ENCODE measurements at places on chromosomes 1 and 21.

- peak; percentile 45 for DNase-seq
Measured at GRCh38 chr1:222250376-222250775, 297.5 kb downstream of the HHIPL2 start.

GRCh38 chr21:44408226-44408625 is 47.1 kb upstream of the LRRC3 start:
- DNase-seq, result no peak

GRCh38 chr1:111129376-111129775 is 10.5 kb downstream of the DRAM2 start:
- DNase-seq, result no peak

DNA sequence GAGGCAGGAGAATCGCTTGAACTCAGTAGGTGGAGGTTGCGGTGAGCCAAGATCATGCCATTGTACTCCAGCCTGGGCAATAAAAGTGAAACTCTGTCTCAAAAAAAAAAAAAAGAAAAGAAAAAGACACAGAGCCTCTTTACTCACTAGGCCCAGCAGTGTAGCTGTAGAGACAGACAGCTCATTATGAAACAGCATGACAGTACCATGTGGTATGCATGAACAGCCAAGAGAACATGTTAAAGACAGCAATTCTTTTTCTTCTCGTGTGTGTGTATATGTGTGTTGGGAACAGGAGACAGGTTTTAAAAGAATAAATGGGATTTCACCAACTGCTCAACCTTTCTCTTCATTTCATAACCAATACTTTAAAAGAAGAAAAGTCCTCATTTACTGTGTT is 118.8 kb downstream of the PIK3R3 start:
- DNase-seq, result no peak

DNA sequence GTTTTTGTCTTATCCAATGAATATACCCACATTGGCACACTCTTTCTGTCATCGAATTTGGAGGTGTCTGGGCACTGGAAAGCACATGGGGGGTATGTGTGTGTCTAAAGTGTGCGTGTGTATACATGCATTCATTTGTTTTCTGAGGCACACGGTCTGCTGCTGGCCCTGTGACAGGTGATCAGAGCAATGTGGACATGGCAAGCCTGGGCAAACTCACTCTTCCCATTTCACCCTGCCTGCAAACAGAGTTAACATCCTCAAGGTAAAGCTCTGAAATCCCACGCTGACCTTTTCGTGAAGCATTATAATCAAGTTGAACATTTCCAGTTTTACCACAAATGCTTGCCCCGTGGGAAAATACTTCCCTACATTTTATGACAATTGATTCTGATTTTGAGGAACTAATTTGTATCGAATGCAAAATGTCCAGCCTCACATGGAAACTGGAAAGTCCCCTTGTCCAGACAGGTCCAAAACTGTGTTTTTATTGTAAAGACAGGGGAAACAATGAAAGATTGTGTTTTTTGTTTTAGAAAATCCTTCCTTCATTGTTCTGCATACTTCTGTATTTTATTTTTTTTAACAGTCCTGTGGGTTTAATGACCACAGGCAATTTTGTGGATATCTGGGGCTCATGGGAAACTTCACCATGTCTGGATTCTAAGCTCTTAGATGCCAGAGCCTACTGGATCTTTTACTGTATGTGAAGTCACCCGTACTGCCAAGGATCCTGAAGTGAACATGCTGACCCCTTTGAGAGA is 160.9 kb downstream of the PBX1 start:
- no peak for DNase-seq

DNA sequence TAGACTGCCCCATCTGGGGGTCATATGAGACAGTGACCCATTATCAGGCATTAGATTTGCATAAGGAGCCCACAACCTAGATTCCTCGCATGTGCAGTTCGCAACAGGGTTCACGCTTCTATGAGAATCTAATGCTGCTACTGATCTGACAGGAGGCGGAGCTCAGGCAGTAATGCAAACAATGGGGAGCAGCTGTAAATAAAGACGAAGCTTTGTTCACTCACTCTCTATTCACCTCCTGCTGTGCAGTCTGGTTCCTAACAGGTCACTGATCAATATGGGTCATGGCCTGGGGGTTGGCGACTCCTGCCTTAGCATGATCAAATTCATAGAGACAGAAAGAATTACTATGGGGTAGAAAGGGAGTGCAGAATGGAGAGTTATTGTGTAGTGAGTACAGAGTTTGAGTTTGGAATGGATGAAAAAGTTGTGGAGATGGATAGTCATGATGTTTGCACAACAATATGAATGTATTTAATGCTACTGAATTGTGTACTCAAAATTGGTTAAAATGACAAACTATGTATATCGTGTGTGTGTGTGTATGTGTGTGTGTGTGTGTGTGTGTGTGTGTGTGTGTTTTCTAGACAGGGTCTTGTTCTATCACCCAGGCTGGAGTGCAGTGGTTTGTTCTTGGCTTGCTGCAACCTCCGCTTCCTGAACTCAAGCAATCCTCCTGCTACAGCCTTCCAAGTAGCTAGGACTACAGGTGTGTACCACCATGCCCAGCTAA is 42.2 kb downstream of the BTF3L4 start:
- no peak for DNase-seq

- no peak for DNase-seq
Measured at GRCh38 chr1:25573591-25573930, 30.2 kb downstream of the LDLRAP1 start.

DNA sequence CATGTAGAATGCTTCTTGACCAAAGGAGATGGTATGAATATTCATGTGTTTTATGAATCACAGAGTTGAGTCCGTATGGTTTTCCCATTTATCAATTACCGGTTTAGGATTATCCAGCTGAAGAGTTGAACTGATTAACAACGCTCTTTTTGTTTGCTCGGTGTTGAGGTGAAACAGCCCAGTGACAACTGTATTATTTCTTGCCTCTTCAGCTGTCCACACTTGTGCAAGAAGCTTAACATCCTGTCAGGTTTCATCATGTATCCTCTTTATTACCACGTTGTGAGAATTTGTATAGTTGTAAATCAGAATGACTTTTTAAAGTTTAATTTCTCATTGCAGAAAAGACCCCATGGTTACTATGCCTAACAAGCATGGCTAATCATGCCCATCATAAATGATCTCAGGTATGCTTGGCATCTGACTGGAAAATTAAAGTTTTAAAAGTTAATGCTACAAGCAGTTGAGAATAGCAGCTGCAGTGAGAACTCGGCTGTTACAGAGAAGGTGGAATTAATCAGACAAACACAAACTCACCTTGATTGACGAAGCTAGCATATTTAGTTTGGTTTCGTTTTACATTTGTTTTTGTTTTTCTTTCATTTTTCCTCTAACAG is 563.2 kb upstream of the ADGRL2 start:
- DNase-seq, result no peak

GRCh38 chr21:29056005-29056404 is 17.4 kb downstream of the CCT8 start:
- no peak for DNase-seq

GRCh38 chr1:12539705-12540579 is 78.1 kb downstream of the DHRS3 start:
- DNase-seq, result peak; percentile 94

DNA sequence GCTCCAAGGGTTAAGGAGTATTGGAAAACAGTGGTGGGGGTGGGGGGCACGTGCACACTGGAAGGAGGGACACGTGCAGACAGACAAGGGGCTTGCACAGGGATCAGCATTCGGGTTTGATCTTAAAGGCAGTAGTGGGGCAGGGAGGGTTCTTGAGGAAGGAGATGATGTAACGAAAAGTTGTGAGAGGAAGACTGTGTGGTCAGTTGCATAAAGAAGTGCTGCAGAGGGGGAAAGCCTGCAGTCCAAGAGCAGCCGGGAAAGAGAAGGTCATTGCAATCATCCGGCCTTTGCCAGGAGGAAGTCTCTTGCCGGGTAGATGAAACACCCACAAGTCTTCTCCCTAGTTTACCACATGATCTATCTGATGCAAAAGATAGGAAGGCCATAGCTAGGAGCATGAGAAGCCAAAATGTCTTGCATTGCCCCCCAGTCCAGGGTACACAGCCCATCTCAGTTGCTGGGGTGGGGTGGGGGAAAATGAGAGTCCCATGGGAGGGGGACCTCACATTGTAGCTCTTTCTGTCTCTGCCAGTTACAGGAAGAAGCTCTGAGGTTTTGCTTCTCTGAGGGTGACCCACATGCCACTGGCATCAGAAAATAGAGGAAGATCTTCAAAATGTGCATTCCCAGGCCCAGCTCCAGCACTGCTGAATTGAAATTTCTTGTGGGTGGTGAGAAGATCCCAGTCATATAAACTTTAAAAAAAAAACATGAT is 202.5 kb upstream of the RAB4A start:
- DNase-seq, result no peak

- DNase-seq, result peak; percentile 60
Measured at GRCh38 chr1:44677201-44677766, 2.8 kb downstream of the ARMH1 start.

- peak; percentile 40 for DNase-seq
Measured at GRCh38 chr1:32242341-32242851, 4.6 kb upstream of the FAM167B start.

DNA sequence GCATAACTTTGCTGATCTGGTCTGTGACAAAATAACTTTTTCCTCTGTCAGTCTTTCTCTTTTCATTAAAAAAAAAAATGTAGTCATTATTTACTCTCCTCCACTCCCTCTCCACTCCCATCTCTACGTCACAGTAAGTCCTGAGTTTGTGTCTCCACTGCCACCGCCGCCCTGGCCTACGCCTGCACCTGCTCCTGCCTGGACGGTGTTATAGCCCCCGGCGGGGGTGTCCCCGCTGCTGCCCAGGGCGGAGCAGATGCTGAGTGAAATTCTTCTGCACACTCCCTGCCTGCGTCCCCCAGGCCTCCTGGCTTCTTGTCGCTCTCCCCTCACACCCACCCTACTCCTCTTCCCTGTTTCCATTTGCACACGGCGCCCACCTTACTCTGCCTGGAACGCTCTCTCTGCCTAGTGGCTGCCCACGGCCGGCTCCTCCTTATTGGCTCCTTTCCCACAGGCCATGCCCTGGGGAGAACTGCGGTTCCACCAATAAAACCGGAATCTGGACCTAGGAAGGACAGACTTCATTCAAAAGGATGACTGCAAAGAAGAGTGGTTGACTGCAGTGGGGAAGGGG is 55.2 kb upstream of the C1orf174 start:
- DNase-seq, result no peak

- DNase-seq, result no peak
Measured at GRCh38 chr21:41958886-41959563, 5.2 kb upstream of the C2CD2 start.

DNA sequence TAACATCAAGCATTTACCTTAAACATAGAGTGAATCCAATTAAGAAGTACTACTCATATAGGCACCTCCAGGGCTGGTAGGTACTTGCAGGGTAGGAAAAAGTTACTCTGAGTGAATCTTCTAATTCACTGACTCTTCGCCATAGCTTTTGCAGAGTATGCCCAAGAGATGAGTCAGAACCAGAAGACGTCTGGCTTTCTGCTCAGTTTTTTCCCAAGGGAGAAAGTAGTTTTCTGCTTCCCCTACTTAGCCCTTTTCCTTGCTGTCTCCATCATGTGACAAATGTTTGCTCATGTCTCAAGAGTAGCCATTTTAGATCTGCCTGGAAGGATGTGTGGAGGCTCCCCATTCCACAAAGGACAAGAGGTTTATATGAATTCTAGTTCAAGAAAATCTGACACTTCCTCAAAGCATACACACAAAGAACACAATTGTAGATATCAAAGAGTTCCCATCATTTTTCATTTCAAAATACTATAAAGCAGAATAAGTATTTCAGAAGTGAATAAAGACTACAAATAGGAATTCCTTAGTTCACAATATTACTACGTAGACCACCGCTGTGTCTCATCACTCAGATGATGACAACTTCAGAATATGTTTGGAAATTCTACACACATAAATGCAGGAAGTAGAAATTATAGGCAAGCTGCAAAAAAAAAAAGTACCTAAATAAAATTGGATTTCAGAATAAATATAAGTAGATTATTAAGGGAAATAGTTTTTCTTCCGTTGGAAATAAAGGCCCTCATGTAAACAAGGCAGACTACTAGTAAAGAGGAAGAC is 98.5 kb downstream of the ASH1L start:
- peak; percentile 75 for DNase-seq

- no peak for DNase-seq
Measured at GRCh38 chr1:36206323-36206858, 17.9 kb upstream of the THRAP3 start.

- DNase-seq, result peak; percentile 31
Measured at GRCh38 chr1:225617479-225617878, 35.4 kb downstream of the ENAH start.

GRCh38 chr1:35398739-35399138 is 130.2 kb downstream of the ZMYM4 start:
- no peak for DNase-seq

- DNase-seq, result peak; percentile 95
Measured at GRCh38 chr1:68496680-68497357, at the start of gene DEPDC1. TSS of gene DEPDC1 (minus strand) at chr1:68497082. CDS start at chr1:68496999, 83 bp downstream.

GRCh38 chr1:67748630-67749029 is 63.6 kb downstream of the GADD45A start:
- DNase-seq, result peak; percentile 76

DNA sequence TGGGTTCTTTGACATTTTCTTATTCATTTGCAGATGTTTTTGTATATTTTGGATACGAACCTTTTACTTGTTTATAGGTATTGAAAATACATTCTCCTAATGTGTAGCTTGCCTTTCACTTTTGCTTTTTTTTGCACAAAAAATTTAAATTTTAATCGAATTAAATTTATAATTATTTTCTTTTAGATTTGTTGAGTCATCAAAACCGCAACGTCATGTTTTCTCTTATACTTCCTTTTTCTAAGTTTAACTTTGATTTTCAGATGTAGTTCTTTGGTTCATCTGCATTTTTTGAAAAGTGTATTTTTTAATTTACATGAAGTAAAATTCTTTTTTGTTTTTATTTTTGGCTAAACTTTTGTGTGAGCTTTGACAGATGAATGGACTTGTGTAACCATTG is 243.7 kb upstream of the DPYD start:
- DNase-seq, result no peak

DNA sequence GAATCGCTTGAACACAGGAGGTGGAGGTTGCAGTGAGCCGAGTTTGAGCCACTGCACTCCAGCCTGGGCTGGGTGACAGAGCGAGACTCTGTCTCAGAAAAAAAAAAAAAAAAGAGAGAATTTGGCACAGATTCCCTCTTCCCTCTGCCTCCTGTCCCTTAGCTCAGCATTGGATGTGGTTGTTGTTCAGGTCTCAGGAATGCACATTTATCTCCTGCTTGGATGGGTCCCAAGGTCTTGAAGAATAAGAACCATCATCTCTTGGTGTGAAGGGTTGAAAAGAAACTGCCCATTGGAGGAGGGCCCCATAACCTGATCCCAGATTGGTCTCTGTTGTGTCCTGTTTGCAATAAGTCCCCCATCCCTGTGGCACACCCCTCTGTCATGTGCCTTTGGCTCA is 34.9 kb downstream of the UBIAD1 start:
- DNase-seq, result peak; percentile 22

- peak; percentile 68 for DNase-seq
Measured at GRCh38 chr1:161258439-161259344, at the start of gene PCP4L1. TSS of gene PCP4L1 (plus strand) at chr1:161258745. CDS start at chr1:161258975, 230 bp downstream.

DNA sequence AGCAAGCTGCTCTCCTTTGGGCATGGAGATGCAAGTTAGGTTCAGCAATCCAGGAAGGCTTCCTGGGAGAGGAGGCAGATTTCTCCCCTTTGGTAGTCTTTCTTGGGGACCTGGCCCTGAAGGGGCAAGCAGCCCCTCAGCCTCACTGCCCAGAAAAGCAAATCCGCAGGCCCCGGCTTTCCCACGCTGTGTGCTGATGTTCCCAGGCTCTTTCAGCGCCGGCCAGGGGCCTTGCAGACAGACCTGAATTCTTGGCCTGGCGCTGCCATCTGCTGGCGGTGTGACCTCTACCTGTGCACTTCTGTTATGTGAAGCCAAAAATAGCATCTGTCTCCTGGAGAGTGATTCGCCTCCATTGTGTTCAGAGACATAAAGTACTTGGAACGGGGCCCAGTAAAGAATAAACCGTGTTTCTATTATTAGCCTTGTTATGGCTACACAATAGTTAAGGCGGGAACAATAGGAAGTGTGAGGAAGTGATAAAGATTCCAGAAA is 64.8 kb downstream of the ALPL start:
- DNase-seq, result peak; percentile 68

All from EL (cell line).